ENCODE measurements at places on chromosomes 2 and 18. TPM values are rescaled to one million over a fixed set of nuclear protein-coding genes. Genes with fewer than 3 reads are reported as not detected.

Gene MATN3
- 1.3 TPM for total RNA-seq

Gene HOXD13
- total RNA-seq, result not detected

Gene FAM124B
- 0.30 TPM for total RNA-seq

Gene PTH2R
- total RNA-seq, result 0.09 TPM

GRCh38 chr2:233270951-233271350, 19.5 kb downstream of the ATG16L1 start:
- no peaks in the 10 kb centered on the region for H3K4me1 ChIP-seq
- H3K4me3 ChIP-seq, result no peak overlapping the region
- no peak overlapping the region for H3K27ac ChIP-seq
- DNase-seq, result no peak
- peaks cover 58% of the 10 kb centered on the region for H3K36me3 ChIP-seq

- H3K4me1 ChIP-seq, result peaks cover 44% of the 10 kb centered on the region
- no peak overlapping the region for H3K27ac ChIP-seq
- peak; percentile 41 for DNase-seq
- no peak overlapping the region for H3K4me3 ChIP-seq
- no peaks in the 10 kb centered on the region for H3K27me3 ChIP-seq
Observed at GRCh38 chr2:33136566-33136965, 189.8 kb downstream of the LTBP1 start.

Data from cardiac muscle cell (in vitro differentiated cells and primary cell).